GM13977 (cell line): ENCODE measurements at places on chromosomes 1 and 21.

- DNase-seq: no peak
Measured at GRCh38 chr1:64915381-64916274, 50.7 kb downstream of the JAK1 start.

- DNase-seq: no peak
Measured at GRCh38 chr1:115828101-115829022, 12.6 kb downstream of the NHLH2 start.

GRCh38 chr21:44848821-44849521 is 24.5 kb downstream of the PTTG1IP start:
- DNase-seq: no peak

DNA sequence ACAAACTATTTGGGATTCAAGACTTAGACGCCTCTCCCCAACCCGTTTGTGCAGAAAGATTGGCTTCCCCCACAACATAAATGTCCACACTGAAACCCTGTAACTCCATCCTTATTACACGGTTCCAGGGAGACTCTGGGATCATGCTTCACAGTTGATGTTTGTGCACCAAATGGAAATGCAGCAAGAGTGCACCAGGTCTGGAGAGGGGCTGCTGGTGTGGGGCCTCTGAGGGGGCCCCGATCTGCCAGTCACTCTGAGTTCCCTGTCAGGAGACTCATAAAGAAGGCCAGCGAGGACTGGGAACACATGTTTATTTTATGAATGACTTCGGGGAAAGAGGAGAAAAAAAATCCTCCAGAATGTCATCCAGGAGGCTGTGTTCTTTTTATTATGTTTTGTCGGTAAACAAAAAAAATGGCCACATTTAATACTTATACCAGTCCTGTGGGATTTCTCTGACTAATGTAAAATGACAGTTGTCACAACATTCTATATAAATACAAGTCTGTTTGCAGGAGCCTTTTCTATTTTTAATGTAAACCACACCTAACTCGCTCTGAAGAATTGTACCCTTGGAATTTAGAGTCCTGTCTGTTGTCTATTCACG is 439.1 kb upstream of the VAMP3 start:
- DNase-seq: no peak

DNA sequence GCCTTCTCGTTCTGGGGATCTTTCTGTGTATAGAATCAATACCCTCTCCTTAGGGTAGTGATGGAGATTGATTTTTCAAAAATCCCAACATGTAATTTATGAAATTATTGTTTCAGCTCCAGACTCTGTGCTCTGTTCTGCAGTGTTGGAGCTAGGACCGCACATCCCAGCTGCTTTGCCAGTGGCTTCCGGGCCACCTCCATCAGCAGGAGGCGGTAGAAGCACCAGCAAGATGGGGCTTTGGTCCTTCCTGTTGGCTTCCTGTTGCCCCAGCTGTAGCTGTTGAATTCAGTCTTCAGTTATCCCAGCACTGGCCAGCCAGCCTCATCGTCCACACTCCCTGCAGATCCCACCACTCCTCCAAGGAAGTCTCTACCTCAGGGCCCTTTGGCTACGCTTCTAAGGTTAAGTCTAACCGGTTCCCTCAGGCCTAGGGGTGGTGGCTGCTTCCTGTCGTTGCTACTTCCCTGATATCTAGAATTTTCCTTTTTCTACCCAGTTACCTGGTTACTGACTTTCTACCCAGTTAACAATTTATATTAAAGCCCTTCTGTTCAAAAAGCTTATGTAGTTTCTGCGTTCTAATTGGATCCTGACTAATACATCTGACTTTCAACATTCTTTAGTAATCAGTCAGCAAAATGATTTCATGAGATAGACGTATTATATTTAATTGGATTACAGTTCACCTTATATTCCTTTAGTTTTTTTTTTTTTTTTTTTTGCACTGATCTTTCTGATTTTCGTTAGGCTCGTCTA is 24.6 kb downstream of the GALNT2 start:
- DNase-seq: no peak

DNA sequence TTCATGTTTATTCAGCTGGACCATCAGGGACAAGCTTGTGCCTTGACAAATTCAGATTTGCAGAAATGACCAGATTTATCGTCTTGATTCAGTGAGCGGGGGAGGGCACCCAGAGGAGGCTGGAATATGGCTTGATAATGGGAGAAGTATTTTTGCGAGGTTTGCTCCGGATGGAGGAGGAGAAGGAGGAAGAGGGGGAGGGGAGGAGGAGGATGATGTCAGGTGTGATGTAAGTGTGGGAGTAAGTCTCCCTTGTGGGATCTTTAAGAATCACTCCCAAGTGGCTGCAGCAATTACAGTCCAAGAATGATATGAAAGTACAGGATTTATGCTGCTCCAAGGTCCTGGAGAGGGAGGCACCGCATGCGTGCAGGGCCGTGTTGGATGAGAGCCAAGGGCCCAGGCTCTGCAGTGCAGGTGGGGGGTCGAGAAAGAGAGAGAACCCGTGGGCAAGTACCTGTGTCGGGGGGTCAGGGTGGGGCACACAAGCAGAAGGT is 5.6 kb upstream of the ZNF496 start:
- no peak for DNase-seq

DNA sequence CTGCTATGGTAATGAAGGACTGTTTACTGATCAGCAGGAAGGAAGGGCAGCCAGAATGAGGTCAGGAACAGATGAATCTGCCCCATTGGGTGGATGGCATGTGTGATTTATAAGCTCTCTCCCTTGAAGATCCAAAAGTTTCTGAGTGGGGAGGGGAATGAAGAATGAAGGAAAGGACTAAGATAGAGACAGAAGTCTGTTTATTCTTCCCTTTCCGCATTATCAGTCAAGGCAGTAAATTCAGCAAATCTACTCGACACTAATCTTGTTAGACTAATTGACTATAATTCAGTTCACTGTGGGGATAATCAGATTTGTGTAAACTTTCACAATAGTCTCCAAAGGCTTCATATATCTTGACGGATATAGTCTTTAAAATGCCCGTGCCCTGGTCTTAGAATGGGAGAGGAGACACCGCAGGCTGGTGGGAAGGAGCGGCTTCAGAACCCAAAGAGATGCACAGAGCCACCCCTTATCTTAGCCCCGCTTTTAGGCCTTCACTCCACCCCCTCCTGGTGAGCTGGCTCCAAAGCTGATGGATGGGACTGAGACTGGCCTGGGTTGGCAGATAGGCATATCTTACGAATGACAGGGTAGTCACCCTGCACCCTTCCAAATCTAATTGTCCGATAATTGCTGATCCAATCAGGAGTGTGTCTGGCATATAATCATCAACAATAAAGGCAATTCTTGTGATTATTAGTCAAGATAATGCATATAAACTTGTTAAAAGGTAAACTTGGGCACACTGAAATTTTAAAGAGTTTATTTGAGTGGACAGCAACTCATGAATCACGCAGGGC is 76.0 kb upstream of the PPM1J start:
- no peak for DNase-seq

DNA sequence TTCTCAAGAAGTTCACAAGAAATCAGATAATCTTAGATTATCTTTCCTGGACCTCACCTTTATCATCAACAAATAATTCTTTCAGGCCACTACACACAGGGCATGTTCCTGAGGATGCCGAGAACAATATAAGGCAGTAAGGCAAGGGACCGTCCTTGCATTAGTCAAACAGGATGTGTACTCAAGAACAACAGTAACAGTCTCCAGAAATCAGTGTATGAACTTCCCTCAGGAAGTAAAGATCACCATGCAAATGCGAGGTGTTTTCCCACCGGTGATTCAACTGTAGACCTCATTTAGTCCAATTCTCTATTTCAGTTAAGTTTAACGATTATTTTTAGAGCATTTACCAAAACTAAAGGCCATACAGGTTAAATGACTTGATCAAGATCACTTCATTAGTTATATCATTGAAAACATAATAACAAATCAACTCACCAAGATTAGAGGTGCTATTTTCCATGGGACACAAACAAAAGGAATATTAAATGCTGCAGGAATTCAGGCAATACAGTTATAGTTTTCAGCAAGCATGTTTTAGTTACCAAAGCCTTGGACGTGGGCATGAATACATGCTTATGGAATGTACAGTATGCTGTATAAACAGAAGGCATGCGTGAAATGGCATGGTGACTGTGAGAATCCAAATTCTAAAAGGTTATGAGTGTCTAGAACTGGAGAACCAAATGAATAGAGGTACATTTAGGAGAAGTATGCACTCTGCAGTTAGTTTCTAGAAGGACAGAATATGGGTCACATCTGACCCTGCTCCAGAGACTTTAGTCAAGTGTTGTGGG is 145.2 kb downstream of the TNR start:
- peak; percentile 68 for DNase-seq

DNA sequence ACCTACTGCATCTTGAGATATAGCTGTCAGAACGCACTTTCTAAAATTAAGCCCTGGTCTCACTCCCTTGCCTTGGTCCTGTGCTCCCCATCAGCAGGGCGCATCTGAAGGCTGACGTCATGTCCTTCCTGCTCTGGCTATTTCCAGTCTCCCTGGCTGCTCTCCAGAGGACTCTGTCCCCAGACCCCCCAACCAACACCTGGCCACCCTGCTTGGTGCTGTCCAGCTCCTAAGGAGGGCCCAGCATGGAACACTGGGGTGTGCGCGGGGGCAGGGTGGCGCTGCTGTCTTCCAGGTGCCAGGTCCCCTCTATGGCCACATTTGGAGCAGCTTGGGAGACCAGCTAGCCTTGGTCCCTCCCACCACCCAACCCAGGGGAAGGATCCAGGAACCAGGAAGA is 8.3 kb downstream of the TNNT2 start:
- DNase-seq: no peak
